ENCODE measurements at places on chromosomes 5 and 9.

DNA sequence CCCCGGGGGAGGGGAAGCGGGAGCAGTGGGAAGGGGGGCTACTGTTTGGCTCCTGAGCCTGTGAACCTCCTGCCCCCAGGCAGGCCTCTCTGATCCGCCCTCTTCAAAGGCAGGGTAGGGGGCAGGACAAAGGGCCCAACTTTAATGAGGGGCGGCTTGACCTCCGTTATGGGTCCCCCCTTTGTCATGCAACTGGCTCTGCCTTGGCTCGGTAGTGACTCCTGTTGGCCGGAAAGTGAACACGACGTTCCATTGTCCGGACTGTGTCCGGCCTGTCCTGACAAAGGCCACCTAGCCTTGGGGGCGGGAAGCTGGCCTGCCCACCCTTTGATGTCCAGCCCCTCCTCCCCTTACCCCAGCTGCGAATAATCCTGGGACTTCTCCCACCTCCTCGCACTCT lies 1.3 kb downstream of the CDX1 start:
- no peak for DNase-seq

DNA sequence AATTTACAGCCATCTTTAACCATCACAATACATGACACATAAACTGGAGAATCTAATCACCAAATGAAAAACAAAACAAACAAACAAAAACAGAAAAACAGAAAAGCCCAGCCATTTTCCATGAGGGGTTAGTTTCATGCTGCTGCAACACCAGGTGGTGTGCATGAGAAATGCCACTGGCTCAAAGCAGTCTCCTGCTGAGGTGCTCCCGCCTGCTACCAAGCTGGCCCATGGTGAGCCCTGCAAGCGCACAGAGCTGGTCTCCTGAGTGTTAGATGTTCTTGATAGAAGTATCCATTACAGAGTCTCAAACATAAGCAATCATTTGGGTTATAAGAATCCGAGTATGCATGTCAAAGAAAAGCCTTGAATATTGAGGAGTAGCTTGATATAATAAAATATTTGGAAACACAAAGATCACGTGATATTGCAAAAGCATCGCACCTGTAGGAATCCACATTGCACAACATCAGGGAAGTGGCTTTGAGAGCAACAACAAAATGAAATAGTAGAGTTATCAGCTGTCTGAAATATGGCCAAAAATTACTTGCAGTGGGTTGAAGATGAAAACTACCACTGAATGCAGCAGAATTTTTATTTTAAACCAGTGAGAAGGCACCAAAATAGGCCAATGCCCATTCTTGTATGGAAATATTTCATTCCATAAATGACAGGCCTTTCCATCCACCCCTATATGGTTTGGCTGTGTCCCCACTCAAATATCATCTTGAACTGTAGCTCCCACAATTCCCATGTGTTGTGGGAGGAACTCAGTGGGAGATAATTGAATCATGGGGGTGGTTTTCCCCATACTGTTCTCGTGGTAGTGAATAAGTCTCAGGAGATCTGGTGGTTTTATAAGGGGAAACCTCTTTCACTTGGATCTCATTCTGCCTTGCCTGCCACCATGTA lies 194.8 kb downstream of the SYK start:
- no peak for DNase-seq

- DNase-seq = no peak
Observed at GRCh38 chr9:27441741-27442070, 82.4 kb upstream of the IFNK start.

GRCh38 chr9:6922680-6923079 lies 164.9 kb downstream of the KDM4C start:
- DNase-seq = no peak

GRCh38 chr5:142941245-142941644 lies 171.1 kb downstream of the ARHGAP26 start:
- DNase-seq = no peak

GRCh38 chr5:73895471-73895870 lies 269.5 kb downstream of the ARHGEF28 start:
- no peak for DNase-seq

- no peak for DNase-seq
Observed at GRCh38 chr9:130663977-130664250, 480 bp upstream of the PRDM12 start.

DNA sequence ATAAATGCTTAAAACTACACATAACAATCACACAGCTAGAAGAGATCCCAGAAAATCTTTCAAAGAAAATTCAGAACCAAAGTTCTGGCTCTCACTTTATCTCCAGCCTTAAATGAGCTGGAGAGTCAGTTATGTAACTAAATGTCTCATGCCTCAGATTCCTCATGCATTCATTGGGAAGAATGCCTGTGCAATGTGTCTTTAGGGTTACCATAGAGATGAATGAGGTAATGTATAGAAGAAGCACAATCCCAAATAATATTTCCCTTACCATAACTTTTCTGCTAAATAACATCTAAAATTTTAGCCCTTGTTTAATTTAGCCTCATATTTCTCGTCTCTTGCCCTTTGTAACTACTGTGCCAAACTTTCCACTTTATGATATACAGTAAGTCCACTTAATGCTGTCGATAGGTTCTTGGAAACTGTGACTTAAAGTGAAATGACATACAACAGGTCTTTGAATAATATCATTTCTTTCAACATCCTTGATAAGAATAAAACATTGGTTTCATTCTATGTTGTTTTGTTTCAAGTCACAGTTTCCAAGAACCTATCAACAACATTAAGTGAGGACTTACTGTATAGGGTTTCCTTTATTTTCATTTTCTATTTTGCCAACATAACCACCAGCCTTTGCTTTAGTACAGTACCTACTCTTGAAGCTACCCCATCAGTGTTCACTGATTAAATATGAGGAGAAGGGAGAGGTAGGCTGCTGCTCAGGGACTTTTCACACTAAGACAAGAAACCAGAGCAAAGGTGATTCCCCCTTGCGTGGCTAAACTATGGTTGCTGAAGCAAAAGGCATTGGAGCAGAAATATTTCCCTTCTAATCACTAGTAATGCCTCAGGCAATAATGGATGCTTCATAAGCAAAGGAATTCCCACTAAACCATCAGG lies 295.7 kb upstream of the PTGER4 start:
- DNase-seq = no peak

- no peak for DNase-seq
Observed at GRCh38 chr9:121860744-121861143, 209.3 kb downstream of the DAB2IP start.

DNA sequence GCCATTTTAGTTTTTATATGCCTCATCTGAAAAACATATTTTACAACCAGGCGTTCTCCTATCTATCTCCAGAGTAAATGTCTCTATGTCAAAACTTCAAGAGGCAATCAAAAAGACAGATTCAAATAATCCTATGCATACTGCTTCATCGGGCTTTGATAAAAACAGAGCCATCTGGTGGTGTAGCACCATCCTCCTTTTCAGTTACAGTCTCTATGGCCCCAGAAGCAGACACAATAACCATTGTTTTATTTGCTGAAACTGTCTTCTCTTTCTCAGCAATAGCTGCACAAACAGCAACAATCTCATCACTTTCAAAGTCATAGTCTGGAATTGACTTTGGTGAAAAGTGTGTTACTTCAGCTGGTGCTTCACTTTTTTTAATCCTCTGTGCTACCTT lies 36.3 kb downstream of the PTGER4 start:
- no peak for DNase-seq

GRCh38 chr5:52945040-52945439 lies 44.1 kb upstream of the ITGA2 start:
- DNase-seq = no peak

- DNase-seq = no peak
Observed at GRCh38 chr5:125484272-125484741, 737.9 kb upstream of the ZNF608 start.

DNA sequence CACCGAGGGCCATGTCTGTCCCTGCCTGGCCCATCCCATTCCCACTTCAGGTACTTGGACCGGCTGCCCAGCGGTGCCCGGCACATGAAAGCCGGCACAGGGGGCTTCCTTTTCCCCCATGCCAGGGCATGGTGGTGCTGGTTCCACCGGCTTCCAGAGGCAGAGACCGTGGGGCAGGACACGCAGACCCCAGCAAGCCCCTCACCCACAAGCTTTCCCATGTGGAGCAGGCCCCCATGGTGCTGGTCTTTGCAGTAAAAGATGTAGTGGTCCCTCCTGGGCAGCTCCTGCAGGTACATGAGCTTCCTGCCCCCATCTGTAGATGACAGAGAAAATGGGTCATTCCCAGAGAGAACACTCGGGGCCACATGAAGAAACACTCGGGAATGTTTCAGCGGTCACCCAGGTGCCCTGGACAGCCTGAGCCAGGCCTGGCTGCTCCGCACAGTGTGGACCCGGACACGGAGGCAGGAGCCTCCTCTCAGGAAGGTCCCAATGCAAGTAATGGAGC lies 2.0 kb downstream of the OBP2B start:
- DNase-seq = no peak

DNA sequence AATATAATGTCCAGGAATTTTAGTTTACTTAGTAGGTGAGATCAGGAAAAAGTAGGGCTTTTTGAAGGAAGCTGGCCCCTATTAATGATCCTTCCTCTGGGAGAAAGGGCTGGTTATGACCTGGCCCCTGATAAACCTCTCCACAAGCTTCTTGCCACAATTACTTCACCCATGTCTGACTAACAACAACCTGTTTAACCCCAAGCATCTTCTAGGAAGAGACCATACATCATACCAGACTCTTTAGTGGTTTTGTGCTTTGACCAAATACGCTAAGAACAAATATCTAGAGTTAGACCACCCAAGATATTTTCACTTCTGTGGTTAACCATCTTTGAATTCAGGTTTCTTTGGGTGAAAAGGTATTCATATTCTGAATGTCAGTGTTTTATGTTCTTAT lies 174.0 kb upstream of the SLC27A6 start:
- DNase-seq = no peak

DNA sequence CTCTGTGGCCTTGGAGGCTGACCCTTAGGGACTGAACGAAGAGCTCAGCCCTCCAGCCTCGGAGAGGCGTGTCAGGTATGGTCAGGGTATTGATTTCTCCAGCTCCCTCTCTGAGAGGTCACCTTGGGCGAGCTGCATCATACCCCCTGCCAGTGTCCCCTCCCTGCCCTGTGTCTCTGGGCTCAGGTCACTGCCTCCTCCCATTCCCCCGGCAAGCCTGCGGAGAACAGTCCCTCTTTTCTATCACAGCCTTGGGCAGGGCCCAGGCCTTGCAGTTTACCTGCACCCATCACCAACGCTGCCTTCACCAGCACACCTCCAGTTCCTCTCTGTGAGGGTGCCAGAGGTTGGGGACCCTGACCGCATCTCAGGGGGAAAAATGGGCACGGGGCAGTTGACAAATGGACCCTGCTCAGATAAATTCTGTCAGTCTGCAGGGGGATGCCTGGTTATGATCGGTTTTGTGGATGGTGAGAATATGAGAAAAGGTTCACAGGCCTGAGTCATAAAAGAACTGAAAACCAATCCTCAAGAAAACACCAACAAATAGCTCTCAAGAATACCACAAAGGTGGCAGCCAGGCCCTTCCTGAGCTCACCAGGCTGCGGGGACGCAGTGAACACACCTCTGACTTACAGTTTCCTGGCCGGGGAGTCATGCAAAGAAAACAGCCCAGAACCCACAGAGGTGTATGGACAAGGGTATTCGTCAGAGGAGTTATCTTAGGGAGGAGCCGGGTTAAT lies 24.7 kb upstream of the RXRA start:
- no peak for DNase-seq

GRCh38 chr9:82989929-82990328 lies 73.0 kb downstream of the RASEF start:
- no peak for DNase-seq

GRCh38 chr9:78567693-78568092 lies 270.8 kb downstream of the PSAT1 start:
- DNase-seq = no peak

GRCh38 chr5:158051036-158051435 lies 192.1 kb upstream of the CLINT1 start:
- no peak for DNase-seq

GRCh38 chr5:179699616-179700237 lies 960 bp downstream of the CANX start:
- DNase-seq = no peak

- no peak for DNase-seq
Observed at GRCh38 chr5:65808818-65809217, 86.8 kb downstream of the NLN start.

GRCh38 chr5:75574791-75575190 lies 36.5 kb upstream of the ANKDD1B start:
- no peak for DNase-seq

GRCh38 chr5:161846746-161847145 lies 1.2 kb upstream of the GABRA1 start:
- no peak for DNase-seq

GRCh38 chr5:83956386-83956785 lies 235.7 kb upstream of the HAPLN1 start:
- DNase-seq = no peak

GRCh38 chr9:134056483-134057306 lies 11.1 kb downstream of the BRD3 start:
- DNase-seq = no peak

DNA sequence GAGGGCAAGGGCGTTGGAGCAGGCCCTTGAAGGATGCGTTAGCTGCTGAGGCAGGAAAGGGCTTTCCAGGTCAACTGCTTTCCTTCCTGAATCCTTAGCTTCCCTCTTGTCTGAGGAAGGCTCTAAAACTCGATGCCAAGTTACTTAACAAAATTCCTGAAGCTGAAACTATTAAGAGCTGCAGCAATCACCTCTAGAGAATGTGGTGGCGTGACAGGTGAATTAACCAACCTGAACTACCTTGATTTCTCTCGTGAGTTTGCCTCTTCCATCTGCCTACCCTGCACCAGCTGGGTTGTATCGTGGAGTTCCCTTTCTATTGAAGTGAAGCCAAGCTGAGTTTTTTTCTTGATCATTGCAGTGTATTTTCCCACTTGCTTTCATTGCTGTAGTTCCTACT lies 96.1 kb downstream of the PDE8B start:
- DNase-seq = no peak

DNA sequence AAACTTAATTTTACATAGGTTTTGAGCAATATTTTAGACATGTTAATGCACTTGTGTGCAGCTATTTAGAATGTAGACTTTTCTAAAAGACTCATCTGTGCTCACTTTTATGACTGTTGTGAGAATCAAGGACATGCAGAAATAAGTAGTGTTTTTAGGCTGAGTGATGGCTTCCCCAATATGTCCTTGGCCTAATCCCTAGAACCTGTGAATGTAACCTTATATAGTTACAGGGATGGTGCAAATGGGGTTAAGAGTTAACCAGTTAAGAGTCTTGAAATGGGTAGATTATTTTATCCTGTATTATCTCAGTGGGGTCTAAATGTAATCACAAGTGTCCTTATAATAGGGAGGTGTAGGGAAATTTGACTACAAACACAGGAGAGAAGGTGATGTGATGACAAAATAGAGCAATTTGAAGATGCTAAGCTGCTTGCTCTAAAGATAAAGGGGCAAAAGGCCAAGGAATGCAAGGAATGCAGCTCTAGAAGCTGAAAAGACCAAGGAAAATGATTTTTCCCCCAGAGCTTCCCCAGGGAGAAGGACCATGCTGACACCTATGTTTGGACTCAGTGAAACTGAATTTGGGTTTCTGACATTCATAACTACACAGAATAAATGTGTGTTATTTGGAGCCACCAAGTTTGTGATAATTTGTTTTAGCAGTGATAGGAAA lies 298.0 kb upstream of the PAPPA start:
- no peak for DNase-seq

GRCh38 chr9:3385871-3386270 lies 139.9 kb downstream of the RFX3 start:
- no peak for DNase-seq

All from stimulated activated CD4-positive, alpha-beta T cell treated with anti-CD3 and anti-CD28 coated beads, Interleukin-1b, Interleukin-23, amount 100 ng/mL, for 1 hour (primary cell).